ENCODE measurements at places on chromosomes 3 and 15.

DNA sequence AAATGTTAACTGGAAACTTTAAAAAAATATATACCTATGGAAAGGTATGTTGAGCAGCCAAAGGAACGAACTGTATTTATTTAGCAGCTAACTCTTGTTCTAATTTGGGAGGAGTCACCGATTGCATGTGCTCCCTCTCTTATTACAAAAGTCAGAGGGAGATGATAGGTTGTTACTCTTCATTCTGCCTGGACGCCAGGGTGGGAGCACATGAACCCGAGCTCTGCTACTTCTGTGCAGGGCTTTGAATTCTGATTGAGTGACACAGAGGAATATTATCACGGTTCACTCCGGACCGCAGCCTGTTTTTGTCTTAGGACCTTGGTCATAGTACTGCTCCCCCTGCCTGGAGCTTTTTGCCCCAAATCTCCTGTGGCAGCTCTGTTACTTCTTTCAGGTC lies 36.9 kb upstream of the LRIG1 start:
- no peak for DNase-seq

- no peak for DNase-seq
Measured at GRCh38 chr15:70954733-70955132, 62.1 kb downstream of the LRRC49 start.

GRCh38 chr3:139016430-139017048 lies 4.2 kb downstream of the PRR23B start:
- no peak for DNase-seq

DNA sequence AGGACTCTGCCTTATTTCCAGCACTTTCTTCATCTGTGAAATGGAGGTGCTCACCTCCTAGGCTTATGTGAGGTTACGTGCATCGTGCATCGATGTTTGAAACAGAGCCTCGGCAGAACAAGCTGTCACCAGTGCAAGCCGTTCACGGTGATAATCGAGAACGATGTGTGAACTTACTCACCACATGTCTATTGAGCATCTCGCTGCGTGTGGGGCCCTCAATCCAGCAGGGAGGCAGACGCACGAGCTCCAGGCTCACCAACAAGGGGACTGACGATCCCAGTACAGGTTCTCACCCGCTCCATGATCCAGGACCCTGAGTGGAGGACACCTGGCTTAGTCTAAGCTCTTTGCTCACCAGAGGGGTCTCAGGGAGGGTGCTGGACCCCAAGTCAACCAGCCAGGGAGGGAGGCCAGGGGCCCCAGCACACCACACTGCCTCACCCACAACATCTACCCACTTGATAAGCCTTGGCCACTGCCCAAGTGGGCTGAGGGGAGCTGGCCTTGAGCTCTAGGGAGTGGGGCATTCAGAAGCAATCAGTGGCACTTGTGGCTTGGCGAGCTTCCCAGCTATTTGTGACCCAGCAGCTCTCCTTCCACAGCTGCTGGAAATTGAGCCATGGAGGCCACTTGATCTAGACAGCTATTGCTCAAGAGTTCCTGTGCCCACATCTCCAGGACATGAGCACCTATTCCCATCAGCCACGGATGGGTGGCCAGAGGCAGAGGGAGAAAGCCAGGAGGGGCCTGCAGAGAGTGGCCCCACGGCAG lies 34.4 kb upstream of the SLC6A1 start:
- DNase-seq, result no peak

DNA sequence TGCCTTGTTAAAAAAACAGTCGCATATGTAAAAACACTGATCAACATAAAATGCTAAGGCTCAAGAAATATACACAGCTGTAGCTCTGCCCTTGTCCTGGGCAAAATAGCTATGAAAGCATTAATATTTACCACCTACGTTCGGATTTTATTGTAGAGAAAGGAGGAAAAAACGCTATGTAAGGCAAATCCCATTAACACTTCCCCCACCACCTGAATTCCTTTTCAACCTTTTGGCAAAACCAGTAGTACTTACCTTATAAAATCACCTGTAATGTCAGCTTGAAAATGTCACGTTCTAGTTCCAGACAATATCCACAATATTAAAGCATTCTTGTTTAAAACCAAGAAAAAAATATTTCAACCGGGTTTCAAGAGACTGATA lies 3.6 kb downstream of the TRA2B start:
- DNase-seq, result no peak

- no peak for DNase-seq
Measured at GRCh38 chr3:78974181-78974790, 793.5 kb downstream of the ROBO1 start.

DNA sequence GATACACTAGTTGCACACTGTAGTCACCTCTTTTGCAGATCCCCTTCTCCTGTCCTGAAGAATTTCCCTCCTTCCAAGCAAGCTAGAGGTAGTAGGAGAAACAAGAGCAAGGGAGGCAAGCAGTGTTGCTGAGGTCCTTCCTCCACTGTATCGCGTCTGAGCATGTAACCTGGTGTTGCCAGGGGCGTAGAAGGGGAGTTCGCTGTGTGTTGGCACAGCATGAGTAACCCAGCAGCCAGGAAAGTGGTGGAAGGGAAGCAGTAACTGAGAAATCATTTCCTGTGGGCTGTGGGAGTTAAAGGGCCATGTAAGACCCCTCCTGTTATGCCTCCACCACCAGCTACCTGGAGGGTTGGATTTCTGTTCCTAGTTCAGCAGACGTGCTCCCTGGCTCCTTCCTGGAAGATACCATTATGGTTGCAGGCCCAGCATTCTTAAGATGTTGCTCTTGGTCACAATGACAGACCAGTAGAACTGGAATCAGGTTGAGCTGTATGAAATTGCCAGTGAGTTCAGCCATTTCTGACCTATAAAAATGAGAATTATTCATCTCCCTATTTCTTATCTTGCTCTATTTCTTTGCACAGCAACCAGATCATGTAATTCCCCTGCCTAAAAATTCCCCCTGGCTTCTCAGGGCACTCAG lies 215.3 kb upstream of the TOPAZ1 start:
- no peak for DNase-seq

GRCh38 chr3:59979542-59979941 lies 929.7 kb upstream of the CFAP20DC start:
- DNase-seq, result no peak

- DNase-seq, result no peak
Measured at GRCh38 chr3:23201154-23201838, 1.8 kb upstream of the UBE2E2 start.

GRCh38 chr3:4981665-4982494 lies 2.6 kb downstream of the BHLHE40 start:
- DNase-seq, result no peak

Measured in C1 segment of cervical spinal cord (tissue), 14 donors.